ENCODE measurements at places on chromosomes 1 and 21.

GRCh38 chr1:160901768-160902167 lies 16.8 kb upstream of the ITLN1 start:
- no peak for DNase-seq

DNA sequence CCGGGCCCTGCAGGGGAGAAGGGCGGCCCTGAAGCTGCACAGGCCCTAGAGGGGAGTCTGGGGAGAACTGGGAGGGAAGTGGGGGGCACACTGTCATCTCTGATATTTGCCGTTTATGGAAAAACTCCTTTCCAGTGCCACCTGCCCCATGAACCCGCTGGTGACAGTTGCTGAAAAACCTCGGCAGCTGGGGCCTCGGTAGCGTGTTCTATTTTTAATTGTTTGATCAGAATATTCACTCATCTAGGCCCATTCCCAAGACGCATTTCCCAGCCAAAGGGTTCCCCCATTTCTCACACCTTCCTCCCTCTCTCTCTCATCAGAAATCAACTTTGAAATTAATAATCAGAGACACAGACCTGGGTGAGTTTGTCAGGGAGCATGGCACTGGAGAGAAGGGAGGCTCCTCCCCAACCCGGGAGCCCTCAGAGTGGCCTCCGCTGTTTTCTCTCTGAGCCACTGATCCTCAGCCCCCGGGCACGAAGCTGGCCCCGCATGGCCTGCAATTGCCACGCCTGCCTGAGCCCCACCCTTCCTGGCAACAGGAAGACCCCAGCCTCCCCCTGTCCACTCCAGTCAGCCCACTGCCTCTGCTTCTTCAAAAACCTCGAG lies 111.1 kb downstream of the CASZ1 start:
- DNase-seq = no peak

- DNase-seq = no peak
Observed at GRCh38 chr1:150696162-150696561, 792 bp downstream of the GOLPH3L start.

- DNase-seq = no peak
Observed at GRCh38 chr1:94001397-94002045, 92.3 kb upstream of the GCLM start.

- no peak for DNase-seq
Observed at GRCh38 chr1:95879498-95880050, 645.6 kb downstream of the RWDD3 start.

DNA sequence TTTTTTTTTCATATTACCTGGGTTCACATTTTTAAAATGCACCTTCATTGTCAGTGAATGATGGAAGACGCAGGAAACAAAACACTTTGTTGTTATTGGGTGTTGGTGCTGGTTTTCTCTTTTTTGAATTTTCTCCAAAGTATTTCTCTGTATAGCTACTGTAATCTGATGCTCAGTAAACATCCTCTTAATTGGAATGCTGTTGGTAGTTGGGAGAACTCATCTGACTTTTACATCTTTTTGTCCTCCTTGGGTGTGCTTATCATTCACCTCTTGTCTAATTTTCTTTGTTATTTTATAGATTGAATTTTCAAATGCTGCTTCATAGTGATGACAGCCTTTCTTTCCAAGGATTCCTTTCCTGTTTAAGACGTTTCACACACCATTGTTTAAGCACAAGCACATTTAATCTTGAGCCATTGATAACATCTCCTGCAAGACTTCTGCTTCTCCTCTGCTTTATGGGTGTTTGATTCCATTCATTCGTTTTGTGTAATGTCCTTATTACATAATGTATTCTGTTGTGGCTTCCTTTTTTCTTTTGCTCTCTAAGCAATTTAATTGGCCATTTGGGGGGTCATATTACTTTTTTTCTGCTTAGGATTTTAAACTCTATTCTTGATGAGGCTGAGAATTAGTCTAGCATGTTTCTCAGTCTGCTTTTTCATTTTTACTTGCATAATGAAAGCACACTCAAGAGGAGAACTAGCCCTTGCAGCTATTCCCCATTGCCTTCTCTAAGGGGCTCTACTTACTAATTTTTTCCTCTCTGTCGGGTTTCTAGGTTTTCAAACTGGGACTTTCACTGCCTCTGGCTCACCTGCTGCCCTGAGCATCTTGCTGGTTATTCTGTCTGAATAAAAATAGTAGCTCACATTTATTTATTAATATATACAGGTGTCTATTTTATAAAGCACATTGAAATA lies 42.0 kb upstream of the CD34 start:
- no peak for DNase-seq

DNA sequence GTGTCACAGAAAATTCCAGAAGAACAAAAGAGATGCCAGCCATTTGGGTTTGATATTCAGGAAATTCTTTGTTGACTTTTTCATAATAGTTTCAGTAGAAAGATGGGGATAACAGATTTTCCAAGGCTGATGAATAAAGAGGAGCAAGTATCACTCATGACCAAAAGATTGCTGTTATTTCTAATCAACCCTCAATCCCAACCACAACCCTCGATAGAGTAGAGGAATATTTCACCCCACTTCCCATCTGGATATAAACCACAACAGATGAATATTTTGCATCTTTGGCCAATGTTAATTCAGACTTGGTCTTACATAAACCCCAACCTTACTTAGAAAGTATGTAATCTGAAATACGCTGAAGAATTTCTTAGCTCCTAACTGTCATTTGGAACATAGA lies 232.4 kb downstream of the SEC16B start:
- DNase-seq = no peak

GRCh38 chr21:34850166-34850690 lies 181.4 kb downstream of the CLIC6 start:
- no peak for DNase-seq

DNA sequence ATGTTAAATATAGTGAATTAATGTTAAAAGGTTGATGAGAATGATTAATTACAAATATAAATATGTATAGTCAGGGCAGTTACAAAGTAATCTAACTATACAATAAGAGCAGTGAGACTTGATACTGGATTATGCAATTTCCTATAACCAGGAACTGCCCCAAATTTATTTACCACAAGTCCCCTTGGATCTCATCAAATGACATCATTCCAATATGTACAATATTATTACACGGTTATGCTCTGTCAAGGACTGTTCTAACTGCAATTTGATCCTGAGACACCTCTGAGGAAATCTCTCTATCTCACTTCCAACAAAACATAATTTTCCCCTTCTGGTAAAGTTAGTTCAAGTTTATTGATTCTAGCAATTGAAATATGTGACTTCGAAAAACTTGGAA lies 917.6 kb downstream of the NCAM2 start:
- DNase-seq = no peak

DNA sequence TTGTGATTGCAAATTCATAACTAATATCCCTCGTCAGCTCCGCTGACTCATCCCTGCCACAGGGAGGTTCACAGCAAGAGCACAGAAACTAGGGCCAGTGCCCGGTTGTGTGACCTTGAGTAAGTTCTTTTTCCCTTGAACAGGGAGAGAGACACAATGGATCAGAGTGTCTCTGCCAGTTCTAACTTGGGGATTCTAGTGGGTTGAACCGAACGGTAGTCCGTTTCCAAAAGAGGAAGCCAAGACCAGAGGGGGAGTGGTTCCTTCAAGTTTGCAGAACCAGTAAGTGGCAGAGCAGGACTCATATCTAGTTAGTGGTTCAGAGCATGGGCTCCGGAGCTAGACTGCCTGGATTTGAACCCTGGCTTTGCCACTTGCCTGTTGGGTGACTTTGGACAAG lies 4.9 kb upstream of the SHISA4 start:
- DNase-seq = no peak

DNA sequence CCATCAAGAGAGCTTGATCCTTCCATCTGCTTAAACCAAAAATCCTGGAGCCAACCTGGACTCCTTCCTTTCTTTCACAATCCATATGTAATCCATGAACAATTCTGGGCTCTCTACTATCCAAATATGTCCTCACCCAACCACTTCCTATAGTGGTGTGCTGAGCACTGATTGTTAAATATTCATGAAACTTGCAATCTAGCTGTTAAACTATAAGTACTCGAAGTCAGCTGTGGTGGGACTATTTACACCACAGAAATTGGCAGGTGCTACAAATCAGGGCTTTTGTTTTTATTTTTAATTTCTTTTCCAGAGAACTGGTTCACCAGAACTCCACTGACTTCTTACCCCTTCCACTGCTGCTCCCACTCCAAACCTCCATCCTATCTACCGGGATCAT lies 57.2 kb upstream of the KCND3 start:
- DNase-seq = no peak

DNA sequence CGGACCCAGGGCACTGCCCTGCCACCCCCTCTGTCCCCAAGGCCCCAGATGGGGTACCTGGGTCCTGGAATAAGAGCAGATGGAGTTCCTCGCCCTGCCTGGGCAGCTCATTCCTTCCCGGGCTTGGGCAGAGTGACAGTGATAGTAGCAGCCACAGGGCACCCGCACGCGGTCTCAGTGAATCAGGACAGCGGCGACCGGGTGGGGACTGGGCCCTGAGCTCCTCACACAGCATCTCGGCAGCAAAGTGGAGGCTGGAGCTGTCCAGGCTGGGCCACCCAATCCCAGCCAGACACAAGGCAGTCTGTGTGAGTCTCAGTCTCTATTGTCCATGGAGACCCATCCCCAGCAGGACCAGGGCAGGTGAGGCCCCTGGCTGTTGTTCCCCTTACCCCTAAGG lies 37.4 kb upstream of the CCDC27 start:
- no peak for DNase-seq

- DNase-seq = no peak
Observed at GRCh38 chr1:248688527-248689298, 13.9 kb downstream of the OR14I1 start.

DNA sequence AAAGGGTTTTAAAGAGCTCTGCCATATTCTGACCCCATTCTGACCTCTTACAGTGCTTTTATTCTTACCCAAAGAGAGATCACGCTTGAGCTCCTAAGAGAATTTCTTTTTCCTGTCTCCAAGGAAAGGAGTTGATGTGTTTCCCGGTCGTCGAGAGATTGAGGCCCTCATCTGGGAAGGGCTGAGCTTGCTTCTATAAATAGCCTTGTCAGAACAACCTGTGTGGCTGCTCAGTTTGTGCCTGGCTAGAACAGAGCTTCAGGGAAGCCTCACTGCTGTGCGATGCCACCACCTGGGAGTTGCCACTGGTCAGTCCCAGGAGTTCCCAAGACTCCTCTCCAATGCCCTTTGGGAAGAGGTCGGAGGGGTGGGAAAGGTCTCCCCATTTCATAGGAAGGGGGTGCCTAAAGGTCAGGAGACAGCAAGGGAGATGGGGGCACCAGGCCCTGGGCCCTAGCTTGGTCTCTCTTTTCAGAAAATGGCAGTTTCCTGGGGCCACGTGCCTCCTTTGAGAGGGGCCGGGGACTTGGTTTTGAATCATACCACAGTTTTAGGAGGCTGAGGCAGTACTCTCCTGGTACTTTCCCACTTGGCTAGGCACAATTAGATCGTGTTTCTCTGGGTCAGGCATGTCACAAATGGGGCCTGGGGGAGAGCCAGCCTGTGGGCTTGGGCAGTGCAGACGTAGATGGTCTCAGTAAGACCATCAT lies 52.1 kb downstream of the EIF2D start:
- no peak for DNase-seq

GRCh38 chr1:10724948-10725847 lies 71.2 kb downstream of the CASZ1 start:
- no peak for DNase-seq

DNA sequence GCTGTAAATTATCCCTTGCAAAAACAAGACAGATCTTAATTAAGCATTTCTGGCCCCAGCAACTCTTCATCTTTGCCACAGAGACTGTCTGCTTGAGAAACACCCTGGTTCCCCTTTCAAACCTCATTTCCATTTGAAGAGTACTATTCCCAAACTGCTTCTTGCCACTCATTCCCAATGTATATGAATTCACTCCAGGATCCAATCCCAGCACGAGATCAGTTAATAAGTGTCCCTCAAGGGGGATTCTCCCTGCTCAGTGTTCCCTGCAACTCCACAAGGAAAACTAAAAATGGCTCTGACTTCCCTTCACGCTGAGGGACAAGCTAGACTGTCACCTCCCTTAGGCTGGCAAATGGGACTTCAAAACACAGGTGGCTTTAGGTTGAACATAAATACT lies 173.2 kb downstream of the SIPA1L2 start:
- no peak for DNase-seq

- DNase-seq = peak; percentile 12
Observed at GRCh38 chr21:29849735-29850176, 90.0 kb downstream of the GRIK1 start.

DNA sequence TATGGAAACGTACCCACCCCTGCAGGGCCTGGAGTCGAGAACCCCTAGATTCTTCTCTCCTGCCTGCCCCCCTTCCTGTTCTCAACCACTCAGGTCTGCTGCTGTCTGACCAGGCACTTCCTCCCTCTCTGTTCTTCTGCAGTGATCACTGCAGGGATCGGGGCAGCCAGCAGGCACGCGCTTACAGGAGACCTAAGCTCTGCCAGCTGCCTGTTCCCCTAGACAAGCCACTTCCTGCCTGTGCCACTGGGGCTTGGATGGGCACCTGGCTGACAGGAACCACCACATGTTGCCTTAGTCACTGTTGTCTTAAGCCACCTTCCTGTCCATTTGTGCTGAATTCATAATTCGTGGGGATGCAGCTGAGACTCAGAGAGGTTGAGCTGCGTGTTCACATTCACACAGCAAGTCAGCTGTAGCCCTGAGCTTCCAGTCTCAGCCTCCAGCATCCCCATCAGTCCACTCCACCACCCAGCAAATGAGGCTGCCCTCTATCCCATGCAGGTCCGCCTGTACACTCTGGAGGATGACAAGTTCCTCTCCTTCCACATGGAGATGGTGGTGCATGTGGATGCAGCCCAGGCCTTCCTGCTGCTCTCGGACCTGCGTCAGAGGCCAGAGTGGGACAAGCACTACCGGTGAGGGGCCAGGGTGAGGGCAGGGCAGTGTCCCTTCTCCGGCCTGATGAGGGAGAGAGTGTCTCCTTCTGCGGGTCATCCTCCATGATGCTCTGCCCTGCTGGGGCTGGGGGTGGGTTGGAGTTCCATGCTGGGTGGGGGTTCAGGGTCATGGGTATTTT lies 18.6 kb downstream of the FAM151A start:
- no peak for DNase-seq

DNA sequence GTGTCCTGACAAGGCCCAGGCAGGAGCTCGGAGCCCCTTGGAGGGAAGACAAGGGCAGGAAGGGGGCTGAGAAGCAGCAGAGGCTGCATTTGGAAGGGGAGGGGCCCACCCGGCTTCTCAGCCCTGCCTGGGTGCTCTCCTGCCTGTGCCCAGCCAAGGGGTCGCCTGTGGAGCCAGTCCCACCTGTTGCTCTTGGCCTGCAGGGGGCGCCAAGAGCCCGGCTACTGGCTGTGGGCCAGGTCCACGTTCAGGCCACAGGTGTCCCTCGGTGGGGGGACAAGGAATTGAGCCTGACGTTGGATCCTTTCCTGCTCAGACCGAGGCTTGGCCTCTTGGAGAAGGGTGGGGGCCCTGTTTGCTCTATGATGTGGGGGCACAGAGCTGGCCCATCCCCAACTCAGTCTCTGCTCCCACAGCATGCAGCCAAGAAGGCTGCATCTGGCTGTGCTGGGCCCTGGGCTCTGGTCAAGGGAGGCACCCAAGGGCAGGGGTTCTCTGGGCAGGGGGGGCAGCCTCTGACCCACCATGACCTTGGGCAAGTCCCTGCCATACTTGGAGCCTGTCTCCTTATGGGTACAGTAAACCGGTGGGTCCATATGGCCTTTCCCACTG lies 10.9 kb downstream of the WNT4 start:
- DNase-seq = no peak

- DNase-seq = no peak
Observed at GRCh38 chr1:25111706-25112105, 120.6 kb downstream of the SYF2 start.

- no peak for DNase-seq
Observed at GRCh38 chr1:163544441-163544840, 222.7 kb downstream of the NUF2 start.

GRCh38 chr1:170893655-170894297 lies 41.6 kb upstream of the MROH9 start:
- no peak for DNase-seq

- DNase-seq = no peak
Observed at GRCh38 chr1:43764581-43764980, 57.2 kb downstream of the ST3GAL3 start.
